Bone marrow (tissue), 2 donors: ENCODE measurements at places on chromosomes 2 and 18.

GRCh38 chr18:24108641-24109040, 30.2 kb upstream of the CABYR start:
- DNase-seq: no peak

DNA sequence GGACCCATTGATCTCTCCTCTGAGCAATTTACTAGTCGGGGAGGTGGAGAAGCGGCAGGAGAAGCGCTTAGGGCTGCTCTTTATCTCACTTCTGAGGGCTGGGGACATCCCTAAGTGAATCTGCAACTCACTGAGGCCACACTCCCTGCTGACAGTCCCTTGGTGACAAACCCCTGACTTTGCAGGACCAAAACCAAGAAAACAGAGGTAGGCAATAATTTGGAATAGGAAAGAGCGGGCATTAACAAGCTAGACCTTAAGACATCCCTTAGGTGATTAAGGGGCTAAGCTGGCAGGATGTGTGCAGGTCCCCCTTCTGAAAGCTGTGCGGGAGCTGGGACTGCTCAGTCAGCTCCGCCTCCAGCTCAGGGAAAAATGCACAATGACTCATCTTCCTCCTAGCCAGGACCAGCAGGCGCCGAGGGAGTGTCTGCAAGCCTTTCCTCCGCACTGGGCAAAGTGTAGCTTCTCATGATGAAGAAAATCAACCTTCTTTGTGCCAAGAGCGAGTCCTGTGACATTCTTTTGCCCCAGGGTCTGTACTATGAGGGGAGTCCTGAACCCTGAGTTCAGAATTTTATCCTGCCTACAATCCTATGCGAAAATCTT, 63.3 kb downstream of the BOD1L2 start:
- DNase-seq: no peak

DNA sequence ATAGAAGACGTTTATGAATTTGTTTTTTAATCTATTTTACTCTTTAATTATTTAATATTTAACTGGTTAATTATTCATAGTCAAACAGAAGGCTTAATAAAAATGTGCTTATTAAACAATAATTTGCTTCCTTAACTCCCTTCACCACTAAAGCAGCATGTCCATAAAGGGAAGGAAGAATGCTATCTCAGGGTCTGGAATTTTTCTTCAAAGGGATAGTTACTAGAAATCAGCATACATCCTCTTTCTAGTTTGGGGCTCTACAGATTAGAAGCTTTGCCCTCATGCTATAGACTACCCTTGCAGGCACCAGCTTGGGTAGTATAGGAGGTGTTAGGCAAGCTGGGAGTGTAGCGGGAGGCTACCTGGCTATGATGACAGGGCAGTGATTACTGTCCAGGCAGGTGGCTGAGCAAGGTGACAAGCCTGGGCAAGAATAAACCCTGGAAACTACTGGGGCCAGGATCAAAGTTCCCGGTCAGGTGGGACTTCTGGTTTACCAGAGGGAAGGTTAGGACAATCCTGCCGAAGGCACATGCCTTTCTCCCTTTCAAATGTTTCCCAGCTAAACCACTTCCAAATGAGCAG, 276.0 kb upstream of the REV1 start:
- DNase-seq: no peak

DNA sequence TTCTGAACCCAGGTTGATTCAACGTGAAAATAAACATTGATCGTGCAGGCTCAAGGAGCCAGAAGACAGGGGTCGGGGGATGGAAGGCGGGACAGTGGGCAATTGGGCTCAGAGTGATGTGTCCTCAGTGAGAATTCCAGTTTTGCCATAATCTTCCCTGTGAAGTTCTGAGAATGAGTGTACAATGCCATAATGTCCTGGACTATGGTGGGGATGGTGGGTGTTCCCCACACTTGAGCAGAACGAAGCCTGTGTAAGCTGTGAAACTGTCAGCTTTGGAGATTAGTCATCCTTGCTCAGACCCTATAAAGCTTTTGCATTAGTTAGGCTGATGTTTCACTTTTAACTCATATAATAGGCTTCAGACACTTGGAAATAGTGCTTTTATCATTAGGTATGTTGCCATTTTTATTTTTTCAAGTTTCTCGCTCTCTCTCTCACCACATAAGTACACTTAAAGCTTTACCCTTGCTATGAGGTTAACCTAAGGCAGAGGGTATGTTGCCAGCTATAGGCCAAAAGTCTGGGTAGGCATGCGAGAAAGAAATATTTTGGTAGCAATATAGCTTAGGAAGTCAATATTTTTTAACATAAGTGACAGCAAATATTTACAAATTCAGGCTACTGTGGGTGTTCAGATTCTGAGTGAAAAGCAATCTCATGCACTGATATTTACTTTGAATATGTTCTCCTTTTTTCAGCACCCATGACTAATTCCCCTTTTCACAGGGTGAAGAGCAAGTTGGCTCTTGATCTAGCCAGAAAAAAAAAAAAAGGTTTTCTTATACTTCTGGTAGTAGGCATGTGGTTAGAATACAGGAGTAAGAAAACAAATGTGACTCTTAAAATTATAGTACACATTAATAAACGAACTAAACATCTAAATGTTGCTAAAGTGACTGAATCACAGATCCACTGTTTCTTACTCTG, 47.2 kb downstream of the CDC42EP3 start:
- DNase-seq: peak; percentile 67
